ENCODE measurements at places on chromosomes 2 and 18. TPM values are rescaled to one million over a fixed set of nuclear protein-coding genes. Genes with fewer than 3 reads are reported as not detected.

Gene AQP12B
- not detected for total RNA-seq

GRCh38 chr2:98295275-98295674, 51.0 kb upstream of the CNGA3 start:
- no peak for DNase-seq

GRCh38 chr2:95300450-95300849, 3.3 kb downstream of the KCNIP3 start:
- peak; percentile 74 for DNase-seq

DNA sequence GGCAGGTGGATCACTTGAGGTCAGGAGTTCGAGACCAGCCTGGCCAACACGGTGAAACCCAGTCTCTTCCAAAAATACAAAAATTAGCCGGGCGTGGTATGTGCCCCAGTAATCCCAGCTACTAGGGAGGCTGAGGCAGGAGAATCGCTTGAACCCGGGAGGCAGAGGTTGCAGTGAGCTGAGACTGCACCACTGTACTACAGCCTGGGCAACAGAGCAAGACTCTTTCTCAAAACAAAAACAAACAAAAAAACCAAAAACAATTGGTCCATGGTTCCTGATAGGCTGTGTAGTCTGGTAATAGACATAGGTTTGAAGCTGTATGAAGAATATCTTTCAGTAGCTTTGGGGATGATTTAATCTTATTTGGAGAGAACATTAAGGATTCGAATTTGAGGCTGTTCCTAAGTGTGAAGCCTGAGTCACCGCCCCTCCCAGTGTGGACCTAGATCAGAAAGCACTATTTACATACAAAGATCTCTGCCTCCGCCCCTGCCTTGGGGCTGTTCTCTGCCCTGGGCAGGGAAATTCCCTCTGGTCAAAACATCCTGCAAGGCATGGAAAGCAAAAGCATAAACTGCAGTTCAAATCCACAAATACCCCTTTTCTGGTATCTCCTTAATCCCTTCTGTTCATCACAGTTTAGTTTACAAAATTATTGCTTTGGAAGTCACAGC, 52.8 kb upstream of the PMAIP1 start:
- peak; percentile 58 for DNase-seq

Gene NBEAL1
- 71.7 TPM for total RNA-seq

DNA sequence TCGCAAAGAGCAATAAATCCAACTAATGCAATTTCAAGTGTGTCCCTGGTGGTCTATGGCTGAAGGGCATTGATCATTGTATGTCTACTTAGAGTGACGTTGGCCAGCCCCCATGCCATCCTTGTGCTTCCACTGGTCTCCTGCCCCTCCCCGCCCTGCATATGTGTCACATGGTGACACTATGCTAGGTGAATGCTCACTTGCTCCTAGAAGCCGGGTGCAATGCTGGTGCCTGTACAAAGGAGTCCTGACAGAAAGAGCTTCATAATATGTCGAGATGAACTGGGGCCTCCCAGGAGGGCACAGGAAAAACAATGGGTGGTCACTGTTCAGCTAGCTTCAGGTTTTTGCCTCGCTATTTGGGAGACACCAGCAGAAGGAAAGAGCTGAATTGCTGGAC, 5.9 kb upstream of the TRABD2A start:
- no peak for DNase-seq

Gene FBLN7
- total RNA-seq, result 8.9 TPM

Gene SERPINB5
- 25.7 TPM for total RNA-seq

DNA sequence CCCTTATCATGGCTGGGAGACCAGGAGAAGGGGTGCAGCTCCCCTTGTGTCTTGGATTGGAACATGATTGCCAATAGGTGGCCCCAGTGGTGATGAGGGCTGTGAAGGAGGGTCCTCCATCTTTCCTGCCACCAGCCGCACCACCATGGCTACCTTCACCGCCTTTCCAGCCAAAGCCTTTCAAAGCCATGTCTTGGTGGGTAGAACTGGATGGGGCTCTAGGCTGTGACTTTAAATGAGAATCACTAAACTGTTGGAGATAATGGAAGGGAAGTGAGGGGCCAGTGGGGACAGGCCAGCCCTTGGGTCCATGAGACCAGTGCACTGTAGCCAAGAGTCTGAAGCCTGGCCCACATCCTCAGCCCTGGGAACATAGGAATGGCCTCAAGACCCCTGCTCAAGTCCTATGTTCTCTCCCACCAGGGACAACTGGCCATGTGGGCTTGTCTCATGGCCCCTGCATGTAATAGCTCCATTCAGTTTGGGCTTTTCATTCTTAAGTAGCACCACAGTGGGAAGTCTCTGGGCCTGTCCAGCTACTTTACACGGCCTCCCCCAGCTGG, 345.7 kb downstream of the DYSF start:
- DNase-seq, result no peak

GRCh38 chr2:81528852-81529480, 1224.4 kb upstream of the LRRTM1 start:
- DNase-seq, result no peak

Gene BCL2L11
- 18.3 TPM for total RNA-seq

GRCh38 chr18:13253786-13254688, 35.5 kb downstream of the LDLRAD4 start:
- DNase-seq, result peak; percentile 55

Gene LRRTM1
- total RNA-seq, result not detected

GRCh38 chr2:138713504-138713903, 66.7 kb downstream of the NXPH2 start:
- DNase-seq, result no peak

DNA sequence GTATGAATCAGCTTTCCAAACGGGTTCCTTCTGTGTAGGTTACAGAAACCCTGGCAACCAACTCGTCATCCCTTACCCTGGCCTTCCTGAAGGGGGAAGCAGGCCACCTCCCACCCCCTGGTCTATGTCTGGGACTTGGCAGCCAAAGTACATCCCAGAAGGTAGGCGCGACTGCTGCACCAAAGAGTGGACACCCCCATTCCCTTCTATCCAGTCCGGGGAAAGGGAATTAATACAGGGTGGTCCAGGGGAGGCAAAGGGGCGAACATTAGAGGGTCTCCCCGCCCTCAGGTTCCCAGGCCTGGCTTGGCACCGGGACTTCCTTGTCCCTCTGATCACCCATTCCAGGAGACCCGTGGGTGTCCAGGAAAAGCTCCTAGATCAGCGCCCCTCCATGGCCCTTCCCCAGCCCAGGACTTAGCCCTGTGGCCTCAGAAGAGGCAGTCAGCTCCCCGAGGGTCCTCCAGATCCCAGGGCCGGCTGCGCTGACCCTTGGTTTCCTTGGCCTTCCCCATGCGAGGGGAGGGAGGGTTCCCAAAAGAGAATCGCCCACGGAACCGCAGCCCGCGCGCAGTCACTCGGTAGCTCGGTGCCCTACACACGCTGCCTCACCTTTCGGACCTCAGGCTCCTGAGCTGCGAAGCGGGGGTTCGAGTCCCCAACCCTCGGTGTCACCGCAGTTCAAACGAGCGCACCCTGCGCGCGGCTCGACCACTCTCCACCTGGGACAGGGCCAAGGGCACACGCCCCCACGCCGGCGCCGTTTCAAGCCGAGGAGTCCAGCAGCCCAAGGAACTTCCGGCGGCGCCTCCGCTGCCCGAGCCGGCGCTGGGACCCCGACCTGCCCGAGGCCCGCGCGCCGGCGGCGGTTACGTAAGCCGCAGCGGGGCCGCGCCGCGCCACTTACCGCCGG, at the start of gene PER2:
Gene PER2, minus strand, starts transcription at position 874 of the 913 bp plus-strand sequence. CDS start 10,674 bp downstream, outside the sequence.
- DNase-seq, result peak; percentile 73

- DNase-seq, result no peak
These were observed 125.9 kb downstream of the CCDC85A start for GRCh38 chr2:56309626-56310170.

Gene CNDP1
- total RNA-seq, result 0.31 TPM

GRCh38 chr2:233141901-233142300, 81.8 kb downstream of the INPP5D start:
- no peak for DNase-seq

DNA sequence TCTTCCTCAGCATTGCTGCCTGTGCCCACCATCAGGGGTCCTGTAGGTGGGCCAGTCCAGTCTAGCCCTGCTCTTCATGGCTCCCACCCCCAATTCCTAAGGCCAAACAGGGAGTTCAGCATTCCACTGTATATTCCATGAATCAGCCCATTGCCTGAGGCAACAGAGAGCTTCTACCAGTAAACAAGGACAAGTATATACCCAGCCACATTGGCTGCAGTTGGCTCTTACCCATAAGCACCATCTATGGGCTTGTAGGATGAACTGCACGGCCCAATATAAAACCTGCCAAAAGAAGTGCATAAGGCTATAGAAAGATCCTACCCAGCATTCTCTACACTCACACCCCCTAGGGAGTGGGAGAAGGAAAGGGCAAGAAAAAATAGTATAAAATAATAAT, 95.1 kb upstream of the SALL3 start:
- no peak for DNase-seq

DNA sequence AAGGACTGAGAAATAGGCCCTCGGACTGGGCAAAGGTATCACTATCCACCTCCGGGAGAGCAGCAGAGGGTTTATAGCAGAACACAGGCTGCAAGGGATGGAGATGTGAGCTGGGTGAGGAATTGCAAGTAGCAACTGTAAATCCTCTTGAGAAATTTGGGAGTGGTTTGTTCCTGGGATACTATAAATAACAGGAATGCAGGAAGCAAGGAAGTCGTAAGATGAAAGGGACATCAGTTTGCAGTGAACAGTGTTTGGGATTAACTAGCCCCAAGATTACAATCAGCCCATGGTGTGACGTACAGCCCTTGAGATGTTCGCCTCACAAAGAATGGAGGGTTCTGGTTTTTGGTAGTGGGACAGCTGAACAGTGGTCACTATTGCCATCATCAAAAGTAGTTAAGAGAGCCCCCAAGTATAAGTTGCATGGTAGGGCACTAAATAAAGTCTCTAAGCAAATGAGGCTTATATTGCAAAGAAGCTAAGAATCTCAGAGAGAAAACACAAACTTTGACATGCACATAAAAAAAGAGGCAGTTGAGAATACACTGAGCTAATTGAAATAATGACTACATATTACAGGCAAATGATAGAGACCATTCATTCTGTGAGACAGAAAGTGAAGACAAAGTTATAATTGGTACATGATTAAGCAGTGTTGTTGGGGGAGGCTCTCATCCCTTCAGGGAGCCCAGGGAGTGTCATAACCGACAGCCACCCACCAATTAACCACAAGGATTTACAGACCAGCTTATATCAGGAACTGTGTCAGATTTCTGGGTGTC, 362.5 kb upstream of the ACVR2A start:
- no peak for DNase-seq

DNA sequence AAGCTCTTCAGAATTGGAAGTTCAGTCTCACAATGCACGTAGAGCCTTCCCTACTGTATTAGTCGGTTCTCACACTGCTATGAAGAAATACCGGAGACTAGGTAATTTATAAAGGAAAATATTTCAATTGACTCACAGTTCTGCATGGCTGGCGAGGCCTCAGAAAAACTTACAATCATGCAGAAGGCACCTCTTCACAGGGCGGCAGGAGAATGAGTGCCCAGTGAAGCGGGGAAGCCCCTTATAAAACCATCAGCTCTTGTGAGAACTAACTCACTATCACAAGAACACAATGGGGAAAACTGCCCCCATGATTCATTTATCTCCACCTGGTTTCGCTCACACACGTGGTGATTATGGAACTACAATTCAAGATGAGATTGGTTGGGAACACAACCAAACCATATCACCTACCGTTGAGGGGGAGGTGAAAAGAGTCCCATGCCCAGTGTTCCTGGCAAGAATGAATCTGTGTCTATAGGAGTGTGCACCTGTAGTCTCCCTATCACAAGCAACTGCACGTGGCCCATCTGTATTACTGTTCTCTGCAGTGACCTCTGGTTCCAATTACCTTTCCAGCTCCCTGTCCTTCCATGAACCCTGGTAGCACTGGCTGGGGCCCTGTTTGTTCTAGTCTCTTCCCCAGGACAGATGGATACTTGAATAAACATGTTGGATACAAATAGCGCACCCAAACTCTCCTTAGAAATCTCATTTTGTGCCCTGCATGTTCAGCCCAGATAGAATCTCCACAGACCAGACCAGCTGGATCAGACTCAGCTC, 44.4 kb upstream of the ATL2 start:
- DNase-seq, result no peak

DNA sequence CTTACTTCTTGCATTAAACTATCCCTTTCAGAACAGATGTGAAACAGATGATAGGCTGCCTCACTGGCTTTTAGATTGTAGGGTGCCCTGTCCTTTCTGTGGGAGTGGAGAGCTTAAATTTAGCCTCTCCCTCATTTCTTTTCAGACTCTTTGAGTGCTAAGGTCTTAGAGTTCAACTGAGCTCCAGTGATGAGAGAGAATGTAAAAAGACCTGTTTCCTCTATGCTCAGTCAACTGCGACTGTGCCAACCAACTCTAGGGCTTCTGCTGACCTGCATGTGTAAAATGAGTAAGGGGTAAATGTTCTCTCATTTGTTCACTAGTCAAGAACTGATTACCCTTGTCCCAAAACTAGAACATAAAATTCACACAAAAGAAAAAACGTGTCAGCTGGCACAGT, 104.8 kb upstream of the TGFA start:
- DNase-seq, result no peak

- DNase-seq, result no peak
These were observed 184.1 kb upstream of the FN1 start for GRCh38 chr2:215619989-215620388.

DNA sequence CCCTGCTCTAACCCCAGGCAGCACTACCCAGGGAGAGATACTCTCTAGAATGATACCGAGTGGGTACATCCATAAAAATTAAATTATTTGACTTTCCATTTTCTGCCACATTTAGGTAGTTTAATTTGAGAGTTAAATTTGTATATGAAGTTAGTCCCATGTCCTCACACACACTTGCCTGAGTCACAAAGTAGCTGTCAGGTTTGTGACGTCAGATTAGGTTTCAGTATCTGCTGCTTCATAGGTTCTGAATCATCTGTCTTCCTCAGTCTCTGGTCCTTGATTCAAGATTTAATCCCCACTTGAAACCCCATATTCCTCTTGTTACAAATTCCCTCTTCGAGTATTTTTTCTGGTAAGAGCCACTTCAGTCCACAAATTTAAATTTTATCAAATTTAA, 738.6 kb upstream of the FAM98A start:
- DNase-seq, result no peak

Gene C2orf15
- 4.9 TPM for total RNA-seq

DNA sequence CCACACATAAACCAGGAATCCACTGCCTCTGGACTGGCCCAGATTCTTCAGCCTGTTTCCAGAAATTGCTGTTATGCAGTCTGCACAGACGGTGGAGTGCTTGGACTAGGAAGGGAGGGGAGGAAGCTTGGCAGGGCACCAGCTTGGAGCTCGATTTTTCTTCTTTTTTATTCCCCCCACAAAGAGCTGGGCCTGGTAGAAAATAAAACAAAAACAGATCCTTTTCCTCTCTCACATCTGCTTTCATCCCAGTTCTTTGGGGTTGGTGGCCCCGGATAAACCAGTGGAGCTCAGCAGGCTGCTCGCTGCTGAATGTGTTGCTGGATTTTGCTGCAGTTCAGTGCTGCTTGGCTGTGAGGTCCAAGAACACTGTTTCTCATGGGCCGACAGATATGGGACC, 16.0 kb downstream of the LRRTM1 start:
- DNase-seq, result no peak

DNA sequence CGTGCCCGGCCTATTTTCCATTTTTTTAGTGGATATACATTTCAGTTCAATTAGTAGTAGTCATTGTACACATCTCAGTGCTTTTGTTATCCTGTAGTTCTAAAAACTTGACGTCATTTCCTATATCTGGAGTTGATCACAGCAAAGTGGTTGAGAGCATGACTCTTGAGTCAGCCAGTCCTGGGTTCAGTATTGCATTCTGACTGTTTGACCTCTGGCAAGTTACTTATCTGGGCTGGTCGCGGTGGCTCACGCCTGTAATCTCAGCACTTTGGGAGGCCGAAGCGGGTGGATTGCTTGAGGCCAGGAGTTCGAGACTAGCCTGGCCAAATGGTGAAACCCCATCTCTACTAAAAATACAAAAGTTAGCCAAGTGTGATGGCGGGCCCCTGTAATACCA, 50.4 kb upstream of the PPM1B start:
- no peak for DNase-seq

- DNase-seq, result no peak
These were observed 87.6 kb downstream of the NRP2 start for GRCh38 chr2:205769879-205770278.

Measured in ureter (tissue), 1 donor.